HFF-Myc (cell line): ENCODE measurements at places on chromosomes 16 and 17.

GRCh38 chr16:56910112-56910511, 21.8 kb upstream of the HERPUD1 start:
- DNase-seq = no peak

DNA sequence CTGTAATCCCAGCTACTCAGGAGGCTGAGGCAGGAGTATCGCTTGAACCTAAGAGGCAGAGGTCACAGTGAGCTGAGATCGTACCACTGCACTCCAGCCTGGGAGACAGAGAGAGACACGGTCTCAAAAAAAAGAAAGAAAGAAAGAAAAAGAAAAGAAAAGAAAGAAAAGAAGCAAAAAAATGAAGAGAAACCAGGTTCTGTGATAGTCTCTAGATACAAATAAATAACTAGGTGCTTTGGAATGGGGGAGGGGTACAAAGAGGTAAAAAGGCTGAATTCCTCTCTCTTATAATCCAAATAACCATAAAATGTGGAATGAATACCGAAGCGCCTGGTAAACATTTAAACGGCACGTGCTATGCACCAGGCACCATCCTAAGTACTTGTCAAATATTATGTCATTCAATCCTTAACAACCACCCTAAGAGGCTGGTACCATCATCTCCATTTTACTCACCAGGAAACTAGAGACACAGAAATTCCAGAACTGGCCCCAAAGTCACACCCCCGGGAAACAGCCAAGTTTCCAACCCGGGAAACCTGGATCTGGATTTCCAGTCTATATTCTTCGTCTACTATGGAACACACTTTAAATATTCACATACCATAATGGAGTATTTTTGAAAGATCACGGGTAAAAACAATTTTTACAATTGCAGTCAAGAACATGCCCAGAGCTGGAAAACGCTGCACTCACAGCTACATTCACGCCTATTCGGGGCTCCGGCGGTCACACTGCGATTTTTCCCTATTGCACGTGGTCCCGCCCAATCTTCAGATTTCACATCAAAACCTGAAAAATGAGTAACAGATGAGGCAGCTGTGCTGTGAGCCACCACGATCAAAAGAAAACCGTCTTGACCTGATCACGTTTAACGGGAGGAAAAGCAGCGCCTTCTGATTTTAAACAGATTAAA, 10.5 kb downstream of the NXN start:
- no peak for DNase-seq

GRCh38 chr16:87210894-87211293, 106.3 kb downstream of the C16orf95 start:
- no peak for DNase-seq

DNA sequence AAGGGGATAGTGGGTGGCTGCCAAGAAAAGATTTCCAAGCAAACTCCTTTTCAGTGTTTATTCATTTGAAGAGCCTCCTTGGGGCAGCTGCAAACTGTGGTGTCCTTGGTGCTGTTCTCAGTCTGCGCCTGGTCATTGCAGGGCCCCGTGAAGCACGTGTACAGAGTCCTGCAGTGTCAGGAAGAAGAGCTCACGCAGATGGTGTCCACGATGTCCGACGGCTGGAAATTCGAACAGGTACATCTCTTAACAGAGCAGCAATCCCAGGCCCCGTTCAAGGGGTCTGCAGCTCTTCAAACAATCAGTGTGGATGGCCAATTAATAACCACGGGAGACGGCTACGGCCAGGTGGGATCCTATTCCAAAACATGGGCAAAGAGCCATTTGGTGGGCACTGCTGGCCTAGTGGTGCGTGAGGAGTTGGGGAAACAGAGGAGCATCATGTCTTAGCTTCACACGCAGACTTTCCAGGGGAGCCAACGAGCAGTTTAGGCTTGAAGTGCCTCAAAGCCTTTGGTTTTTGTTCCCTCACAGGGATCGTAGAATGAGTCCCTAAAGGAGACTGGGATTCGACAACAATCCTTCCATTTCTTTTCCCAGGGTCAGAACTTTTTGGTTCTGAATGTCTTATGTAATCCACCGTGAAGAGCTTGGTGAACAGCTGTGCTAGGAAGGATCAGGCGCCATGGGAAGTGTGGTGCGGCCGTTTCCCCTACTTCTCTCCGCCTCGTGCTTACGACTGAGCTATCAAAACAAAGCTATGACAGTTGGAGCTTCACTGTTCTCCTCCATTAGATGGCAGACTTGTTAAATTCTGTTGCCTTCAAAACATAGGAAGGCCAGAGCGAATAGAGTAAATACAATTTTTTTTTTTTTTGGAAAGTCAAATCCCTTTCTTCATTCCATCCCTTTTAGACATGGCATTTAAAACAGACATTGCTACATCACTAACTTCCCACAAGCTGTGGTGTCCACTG, 12.6 kb downstream of the KCTD2 start:
- no peak for DNase-seq

- DNase-seq = no peak
Observed at GRCh38 chr17:48439110-48439850, 9.3 kb upstream of the SKAP1 start.

DNA sequence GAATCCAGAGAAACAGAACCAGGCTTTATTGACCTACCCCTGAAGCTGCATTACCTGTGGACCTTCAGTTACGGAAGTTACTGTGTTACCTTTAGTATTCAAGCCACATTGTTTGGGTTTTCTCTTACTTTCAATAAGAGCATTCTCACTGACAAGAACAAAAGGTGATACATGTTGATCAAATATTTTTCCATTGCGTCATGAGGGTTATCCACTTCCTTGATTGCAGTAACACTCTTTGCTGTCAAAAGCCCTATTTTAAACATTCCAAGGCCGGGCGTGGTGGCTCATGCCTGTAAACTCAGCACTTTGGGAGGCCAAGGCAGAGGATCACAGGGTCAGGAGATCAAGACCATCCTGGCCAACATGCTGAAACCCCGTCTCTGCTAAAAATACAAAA, 28.6 kb upstream of the PAFAH1B1 start:
- DNase-seq = no peak

- DNase-seq = no peak
Observed at GRCh38 chr16:85072076-85072860, 40.0 kb downstream of the CIBAR2 start.

DNA sequence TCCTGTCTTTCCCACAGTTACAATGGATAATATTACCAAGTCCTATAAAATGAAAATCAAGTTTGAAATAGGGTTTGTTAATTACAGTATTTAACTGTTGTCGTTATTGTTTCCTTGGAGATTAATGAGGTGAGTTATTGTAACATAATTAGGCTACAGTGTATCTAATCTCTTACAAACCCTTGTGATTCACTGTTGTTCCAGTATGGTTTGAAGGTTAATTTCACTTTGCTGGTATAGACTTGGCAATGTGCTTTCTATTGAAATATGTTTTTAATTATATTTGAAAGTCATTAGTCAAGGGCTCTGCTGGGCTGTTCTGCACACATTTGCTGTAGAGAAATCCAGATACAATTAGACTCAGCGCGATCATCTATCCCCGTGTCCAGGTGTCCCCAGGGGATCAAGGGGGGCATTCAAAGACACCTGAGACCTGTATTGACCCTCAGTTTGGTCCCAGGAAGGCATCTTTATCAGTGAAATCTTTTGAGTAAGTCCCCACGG, 624.6 kb upstream of the EEF2KMT start:
- no peak for DNase-seq

DNA sequence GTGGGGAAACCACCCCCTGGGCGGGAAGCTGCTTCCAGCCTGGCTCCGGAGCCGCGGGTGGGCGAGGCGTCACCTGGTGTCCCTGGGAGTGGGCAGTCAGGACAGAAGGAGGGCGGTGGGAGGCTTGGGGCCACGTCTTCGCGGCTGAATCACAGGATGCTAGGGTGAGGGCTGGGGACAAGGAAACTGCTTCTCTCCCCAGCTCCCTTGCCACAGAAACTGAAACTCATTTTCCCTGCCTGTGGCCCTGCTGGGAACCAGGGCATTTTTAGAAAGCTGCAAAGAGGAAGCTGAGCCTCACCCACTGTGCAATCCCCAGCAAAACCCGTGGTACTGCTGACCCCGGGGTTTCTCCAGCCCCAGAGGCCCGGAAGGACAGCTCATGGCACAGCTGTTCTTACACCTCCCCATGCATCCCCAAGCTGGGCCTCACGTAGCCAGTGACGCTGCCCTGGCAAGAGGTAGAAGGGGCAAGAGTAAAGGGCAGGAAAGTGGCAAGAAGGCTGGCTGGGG, 8.2 kb downstream of the RHBDF2 start:
- DNase-seq = no peak

DNA sequence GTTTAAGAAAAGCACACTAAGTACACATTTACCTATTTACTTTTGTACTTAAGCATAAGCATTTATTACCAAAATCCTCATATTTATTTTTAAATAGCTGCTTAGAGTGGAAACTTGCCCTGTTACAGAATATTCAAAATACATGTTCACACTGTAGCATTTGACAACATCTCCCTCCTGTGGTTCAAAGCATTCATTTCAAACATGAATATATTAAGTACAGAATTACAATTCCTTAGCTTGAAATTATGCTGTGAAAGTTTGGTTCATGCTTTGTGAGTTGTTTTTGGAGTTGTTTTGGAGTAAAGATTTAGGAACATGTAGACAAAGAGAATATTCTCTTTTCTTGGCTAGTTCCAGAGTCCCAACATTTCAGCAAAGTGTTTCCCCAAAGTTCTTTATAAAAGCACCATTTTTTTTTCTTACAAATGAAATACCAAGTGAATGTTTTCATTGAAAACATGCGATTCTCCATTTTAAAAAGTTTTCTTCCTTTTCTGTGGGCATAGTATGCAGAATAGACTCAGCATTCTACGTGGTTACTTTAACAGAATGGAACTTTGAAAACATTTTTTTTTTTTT, 33.2 kb downstream of the TUBD1 start:
- no peak for DNase-seq

- no peak for DNase-seq
Observed at GRCh38 chr17:73799781-73800627, 155.8 kb upstream of the SDK2 start.

GRCh38 chr17:46171939-46172338, 21.3 kb downstream of the KANSL1 start:
- no peak for DNase-seq

DNA sequence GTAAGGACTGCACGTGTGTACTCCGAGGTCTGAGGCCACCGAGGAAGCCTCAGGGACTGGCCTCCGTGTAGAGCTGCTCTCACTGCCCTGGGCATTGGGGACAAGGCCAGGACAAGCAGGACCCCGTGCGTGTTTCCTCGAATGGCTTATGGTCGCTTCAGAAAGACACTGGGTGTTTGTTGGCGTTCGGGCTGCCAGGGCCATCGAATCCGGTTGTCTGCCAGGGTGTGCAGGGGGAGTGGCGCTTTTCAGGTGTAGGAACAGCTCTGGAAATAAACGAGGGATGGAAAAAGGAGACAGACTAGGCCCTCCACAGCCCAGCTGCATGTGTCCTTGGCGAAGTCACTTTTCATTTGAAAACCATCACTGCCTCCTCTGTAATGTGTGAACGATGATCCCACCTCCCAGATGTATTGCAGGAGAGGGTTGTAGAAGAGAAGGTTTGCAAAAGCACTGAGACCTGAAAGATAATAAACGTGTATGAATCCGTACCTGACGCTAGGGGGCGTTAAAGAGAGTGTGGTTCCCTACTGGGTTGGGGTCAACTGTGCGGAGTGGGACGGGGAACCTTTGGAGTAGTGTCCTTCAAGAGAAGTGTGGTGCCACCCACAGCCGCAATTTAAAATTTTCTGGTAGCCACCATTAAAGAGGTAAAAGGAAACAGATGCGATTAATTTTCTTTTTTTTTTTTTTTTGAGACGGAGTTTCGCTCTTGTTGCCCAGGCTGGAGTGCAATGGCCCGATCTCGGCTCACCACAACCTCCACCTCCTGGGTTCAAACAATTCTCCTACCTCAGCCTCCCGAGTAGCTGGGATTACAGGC, 2.1 kb upstream of the ZSCAN10 start:
- DNase-seq = no peak

DNA sequence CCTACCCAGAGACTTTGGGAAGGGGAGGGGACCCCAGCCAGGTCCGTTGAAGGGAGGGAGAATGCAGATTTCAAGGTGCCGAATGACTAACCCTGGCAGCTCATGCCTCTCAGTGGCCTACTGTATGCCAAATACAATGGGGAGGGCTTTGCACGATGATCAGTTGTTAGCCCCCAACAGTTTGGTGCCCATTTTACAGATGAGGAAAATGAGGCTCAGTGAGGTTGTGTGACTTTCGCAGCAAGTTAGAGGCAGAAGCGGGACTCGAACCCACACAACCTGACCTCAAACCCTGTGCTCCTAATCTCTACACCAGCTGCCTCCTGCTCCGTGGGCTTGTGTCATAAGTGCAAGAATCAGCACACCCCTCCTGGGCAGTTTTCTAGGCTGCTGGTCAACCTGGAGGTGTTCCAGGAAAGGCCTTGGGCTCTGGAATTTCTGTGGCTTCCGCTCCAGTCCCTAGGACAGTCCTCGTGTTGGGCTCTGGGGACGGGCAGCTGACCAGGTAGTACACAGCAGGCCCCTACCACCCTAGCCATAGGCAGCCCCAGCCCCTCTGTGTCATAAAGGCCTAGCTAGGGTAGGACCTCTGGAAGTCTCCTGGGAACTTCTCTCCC, 11.9 kb upstream of the NAGPA start:
- DNase-seq = no peak
